ENCODE measurements at places on chromosomes 3 and 15.

DNA sequence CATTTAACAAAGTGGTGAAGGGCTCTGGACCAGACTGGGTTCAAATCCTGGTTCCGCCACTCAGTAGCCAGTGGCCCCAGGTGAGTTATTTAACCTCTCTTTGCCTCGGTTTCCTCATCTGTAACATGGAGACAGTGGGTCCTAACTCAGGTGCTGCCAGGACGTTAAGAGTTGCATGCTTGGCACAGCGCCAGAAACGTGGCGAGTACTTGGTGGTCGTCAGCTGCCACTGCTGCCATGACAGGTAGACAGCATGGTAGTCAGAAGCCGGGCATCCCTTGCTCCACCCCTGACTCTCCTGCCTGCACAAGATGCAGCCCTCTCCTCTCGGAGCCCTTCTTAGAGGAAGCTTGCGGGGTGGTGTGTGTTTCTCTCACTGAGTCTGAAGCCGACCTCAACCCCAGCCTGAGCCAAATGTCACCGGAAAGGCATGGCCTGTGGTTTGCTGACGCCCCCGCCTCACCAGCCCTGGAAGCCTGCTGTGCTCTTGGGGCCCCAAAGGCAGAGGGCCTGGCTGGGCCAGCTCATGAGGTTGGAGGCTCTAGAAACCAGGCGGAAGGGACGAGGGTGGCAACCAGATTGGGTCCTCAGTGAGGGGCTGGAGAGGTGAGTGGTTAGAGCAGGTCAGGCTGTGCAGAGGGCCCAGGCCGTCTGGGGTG, 160.8 kb upstream of the TLE3 start:
- DNase-seq: peak; percentile 83

DNA sequence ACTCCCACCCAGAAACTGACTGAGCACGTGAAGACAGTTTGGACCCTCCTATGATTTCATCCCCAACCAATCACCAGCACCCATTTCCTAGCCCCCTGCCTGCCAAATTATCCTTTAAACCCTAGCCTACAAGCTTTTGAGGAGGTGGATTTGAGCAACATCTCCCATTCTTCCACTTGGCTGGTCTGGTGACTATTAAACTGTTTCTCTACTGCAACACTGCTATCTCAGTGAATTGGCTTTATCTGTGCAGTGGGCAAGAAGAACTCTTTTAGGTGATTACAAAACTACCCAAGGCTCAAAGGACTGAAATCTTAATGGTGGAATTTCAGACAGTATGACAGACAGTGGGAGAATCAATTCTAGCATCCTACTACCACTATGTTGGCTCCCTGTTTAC, 57.6 kb downstream of the FOXB1 start:
- DNase-seq: no peak

GRCh38 chr3:34676436-34676835, 878.0 kb downstream of the PDCD6IP start:
- no peak for DNase-seq

- DNase-seq: no peak
These were observed 14.3 kb upstream of the MOBP start for GRCh38 chr3:39453134-39453533.

GRCh38 chr3:144754076-144754783, 782.6 kb downstream of the DIPK2A start:
- DNase-seq: no peak

DNA sequence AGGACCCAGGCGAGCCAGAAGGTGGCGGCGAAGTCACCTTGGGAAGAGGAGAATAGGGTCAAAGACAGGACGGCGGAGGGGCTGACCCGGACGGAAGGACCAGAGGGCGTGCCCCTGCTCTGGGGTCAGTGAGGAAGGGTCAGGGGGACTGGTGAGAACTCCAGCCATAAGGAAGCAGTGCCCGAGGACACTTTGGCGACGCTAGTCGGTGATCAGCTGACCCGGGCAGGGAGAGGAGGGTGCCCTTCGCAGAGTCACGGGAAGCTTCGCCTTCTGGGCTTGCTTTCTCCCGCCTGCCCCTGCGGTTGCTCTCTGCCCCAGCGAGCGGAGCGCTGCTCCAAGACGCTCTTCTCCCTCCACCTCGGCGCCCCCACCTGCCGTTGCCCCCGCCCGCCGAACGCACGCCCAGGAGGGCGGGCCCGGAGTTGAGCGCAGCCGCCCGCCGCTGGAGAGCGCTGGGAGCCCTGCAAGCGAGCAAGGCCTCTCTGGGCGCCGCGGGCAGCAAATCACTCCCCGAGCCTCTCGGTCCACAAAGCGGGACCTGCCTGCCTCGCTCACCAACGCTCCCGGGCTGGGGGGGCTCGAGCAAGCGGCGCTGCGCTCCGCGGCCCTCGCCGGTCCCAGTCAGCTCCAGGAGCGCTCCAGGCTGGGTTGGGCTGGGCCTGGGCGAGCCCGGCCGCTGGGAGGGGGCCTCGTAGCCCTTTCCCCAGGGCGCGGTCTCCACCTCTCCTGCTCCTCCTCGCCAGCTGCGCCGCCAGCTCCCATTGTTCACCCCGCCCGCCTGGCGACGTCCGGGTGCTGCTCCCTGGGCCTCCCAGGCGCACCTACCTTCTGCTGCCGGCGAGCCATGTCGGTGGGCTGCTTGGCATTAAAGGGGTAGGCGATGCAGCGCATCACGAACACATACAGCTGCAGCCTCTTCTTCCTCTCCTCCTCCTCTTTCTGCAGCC, 1.2 kb downstream of the CADPS start:
- DNase-seq: no peak

DNA sequence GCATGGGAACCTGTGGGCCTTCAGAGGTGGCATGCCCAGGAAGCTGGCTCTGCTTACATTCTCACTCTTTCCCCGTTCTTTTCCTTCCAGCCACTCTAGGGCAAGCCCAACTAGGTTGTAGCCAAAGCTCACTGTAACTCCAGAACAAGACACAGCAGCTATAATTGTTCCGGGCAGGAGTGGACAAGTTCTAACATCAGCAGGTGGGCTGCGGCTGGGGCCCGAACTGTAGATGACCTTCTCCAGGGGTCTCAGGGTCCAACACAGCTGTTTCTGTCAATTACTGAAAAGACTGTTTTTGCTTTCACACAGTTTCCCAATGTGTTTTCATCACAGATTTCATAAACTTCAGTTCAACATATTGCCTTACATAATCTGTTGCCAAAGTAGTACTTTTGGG, 11.5 kb downstream of the RASGRP1 start:
- no peak for DNase-seq

DNA sequence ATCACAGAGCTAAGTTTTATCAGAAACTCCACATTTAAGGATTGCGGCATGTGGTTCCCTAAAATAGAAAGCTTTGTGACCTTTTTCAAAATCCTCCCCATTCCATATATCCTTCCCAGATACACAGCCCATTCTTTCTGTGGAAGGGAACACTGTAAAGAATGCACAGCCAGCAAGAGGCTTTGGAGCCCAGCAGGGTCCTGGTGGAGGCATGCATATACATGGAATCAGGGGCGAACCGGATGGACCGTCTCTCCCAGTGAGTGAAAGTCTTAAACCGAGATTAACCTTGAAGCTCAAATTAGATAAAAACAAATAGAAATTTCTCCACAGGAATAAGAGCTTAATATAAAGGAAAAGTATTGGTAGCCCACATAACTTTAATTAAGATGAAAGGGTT, 436.2 kb upstream of the MDFIC2 start:
- DNase-seq: no peak
